Activated CD8-positive, alpha-beta T cell treated with anti-CD3 and anti-CD28 coated beads, Interleukin-2, amount 10 ng/mL, durations not matched to agents 7 days and 5 days (primary cell): ENCODE measurements at places on chromosomes 5 and 9.

GRCh38 chr9:92265154-92265553 is 28.3 kb downstream of the IARS1 start:
- no peak for DNase-seq

GRCh38 chr9:7150153-7150890 is 392.5 kb downstream of the KDM4C start:
- DNase-seq, result peak; percentile 61

DNA sequence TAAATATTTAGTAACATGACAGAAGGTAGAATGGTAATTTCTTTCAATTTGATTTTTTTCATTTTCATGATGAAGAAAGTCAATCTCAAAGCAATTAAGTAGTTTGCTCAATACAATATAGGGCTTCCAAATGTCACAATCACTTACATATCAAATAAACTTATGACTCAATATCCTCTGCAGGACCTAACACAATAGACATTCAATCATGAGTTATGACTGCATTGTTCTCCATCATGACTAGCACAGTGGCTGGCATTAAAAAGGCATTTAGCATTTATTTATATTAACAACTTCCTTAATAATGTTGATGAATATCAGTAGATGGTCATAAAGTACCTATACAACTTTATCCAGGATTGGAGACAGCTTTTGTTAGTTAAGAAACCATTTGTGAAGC is 1499.6 kb downstream of the EFNA5 start:
- DNase-seq, result no peak

- no peak for DNase-seq
Measured at GRCh38 chr5:178555005-178555404, 35.2 kb downstream of the COL23A1 start.

- no peak for DNase-seq
Measured at GRCh38 chr5:153267506-153267905, 223.0 kb upstream of the GRIA1 start.

DNA sequence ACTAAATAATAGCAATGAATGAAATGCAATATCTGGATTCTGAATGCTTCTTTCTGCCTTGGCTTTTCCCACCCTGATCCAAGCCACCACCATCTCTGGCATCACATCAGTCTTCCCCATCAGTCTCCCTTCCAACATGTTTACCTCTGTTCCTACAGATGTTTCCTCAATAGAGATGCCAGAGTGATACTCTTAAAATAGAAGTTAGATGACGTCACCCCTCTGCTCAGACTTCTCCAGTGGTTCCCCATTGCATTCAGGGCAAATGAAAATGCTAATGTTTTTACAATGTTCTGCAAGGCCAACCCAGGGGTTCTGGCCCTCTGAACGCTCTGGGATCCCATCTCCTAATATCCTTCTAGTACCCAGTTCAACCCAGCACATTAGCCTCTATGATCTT is 305.8 kb downstream of the TRIM32 start:
- no peak for DNase-seq

DNA sequence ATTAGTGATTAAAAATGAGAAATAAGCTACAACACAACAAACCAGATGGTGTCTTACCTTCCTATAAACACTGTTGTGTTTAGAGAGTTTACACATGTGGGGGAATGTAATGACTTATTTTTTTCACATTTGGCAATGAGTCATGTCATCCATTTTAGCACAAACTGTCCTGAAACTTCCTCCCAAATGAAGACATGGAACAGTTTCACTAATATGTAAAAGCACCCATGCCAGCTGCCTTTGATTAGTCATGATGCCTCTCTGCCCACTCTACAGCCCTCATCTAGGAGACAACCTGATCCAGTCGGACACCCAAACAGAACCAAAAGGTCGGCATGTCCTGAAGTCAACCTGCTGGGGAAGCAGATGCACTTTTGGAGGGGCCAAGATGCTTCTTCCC is 98.2 kb downstream of the SEMA5A start:
- no peak for DNase-seq

- no peak for DNase-seq
Measured at GRCh38 chr9:4365055-4365454, 65.2 kb upstream of the GLIS3 start.
